ENCODE measurements at places on chromosomes 5 and 9.

DNA sequence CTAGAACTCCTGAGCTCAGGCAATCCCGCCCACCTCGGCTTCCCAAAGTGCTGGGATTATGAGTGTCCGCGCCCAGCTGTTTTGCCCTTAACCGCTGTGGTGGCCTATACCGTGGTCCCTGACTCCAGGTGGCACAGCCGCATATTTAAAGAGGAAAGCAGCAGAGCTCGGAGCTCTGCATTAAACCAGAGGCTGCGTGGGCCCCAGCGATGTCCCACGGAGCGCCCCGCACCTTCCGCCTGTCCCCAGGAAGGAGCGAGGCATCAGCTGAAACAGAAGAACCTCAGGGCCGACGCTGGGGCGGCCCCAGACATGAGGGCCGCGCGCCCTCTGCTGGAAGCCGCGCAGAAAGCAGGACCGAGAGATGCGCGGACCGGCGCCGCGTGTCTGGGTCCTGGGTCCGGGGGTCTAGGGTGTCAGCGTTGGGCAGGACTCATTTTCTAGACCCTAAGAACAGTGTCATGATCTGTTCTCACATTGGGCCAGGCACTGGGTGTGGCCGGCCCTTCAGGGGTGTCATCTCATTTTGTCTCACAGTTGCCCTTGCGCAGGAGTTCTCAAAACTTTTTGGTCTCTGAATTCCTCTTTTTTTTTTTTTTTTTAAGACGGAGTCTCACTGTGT, 37.7 kb downstream of the LAMC3 start:
- peak; percentile 65 for DNase-seq

DNA sequence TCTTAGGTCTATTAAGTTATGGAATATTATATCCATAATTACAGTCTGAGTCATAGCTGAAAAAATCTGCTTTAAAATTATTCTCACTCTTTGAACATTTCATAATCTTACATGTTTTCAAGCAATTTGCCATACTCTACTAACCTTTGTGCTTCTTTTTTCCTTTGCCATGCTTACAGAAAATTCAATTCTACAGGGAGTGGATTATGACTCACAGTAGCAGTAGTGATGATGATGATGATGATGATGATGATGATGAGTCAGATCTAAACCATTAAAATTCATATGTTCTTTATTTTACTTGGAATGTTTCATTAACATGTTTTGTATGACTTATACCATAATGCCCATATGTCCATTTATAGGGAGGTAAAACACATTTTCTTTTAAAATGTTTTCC, 207.1 kb downstream of the VPS13A start:
- peak; percentile 79 for DNase-seq

- no peak for DNase-seq
Measured at GRCh38 chr9:97830884-97831829, 21.9 kb upstream of the FOXE1 start.

DNA sequence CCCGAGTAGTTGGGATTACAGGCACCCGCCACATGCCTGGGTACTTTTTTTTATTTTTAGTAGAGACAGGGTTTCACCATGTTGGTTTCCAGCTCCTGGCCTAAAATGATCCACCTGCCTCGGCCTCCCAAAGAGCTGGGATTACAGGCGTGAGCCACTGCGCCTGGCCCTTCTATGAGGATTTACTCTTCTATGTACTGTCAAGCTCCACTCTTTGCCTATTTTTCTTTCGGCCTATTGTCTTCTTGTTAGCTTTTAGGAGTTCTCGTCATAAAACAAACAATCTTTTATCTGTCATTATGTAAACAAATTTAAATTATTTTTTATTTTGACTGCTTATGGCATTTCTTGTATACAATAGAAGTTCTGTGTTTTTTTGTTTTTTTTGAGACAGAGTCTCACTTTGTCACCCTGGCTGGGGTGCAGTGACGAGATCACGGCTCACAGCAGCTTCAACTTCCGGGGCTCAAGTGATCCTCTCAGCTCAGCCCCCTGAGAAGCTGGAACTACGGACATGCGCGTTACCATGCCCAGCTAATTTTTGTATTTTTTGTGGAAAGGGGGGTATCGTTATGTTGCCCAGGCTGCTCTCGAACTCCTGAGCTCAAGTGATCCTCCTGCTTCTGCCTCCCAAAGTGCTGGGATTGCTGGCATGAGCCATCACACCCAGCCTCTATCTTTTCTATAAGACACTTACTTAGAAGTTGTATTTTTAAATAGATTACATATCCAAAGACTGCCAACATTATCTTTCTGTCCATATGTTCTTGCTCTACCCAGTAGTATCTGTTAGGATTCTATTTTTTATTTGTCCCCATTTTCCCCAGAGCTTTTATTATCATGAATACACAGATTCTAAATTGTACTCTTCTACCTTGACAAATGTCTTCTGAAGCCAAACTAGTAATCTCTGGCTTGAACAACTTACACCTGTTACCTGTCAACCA, 29.2 kb downstream of the CSNK1A1 start:
- DNase-seq = no peak

- DNase-seq = no peak
Measured at GRCh38 chr9:71271602-71272001, 150.2 kb upstream of the TRPM3 start.

- DNase-seq = no peak
Measured at GRCh38 chr9:123336449-123336848, 19.5 kb upstream of the CRB2 start.

- DNase-seq = peak; percentile 7
Measured at GRCh38 chr5:68711293-68712200, 382.3 kb upstream of the SLC30A5 start.

DNA sequence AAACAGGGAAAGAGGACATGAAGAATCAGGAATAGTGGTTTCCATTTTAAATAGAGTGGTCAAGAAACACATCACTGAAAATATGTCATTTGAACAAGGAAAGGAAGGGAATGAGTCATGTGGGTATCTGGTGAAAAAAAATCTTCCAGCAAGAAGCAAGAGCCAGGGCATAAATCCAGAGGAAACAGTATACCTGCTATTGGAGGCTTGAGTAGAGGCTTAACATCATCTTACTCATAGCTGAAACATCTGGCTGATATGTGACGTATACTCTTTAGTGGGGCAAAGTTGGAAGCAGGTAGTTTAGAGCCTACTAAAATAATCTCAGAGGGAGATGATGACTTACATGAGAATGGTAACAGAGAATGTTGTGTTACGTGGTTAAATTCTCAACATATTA, 517.2 kb downstream of the CAAP1 start:
- no peak for DNase-seq

DNA sequence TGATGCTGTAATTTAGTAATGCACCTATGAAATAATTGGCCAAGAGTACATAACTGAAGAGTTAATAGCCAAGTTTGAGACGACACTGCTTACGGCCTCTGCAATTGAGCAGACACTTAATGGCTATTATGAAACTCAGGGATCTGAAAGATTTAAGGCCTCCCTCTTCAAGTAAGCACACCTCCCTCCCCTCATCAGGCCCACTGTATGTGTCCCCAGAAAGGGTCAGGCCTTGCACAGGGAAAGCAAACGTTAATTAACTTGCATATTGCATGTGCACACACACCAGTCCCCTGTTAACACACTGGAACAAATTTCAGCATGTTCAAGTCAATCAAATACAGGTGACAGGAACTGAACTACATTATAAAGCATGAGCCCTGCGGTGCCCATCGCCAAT, 163.6 kb downstream of the SPOCK1 start:
- no peak for DNase-seq

GRCh38 chr5:135193213-135194125, 159.4 kb upstream of the PITX1 start:
- DNase-seq = peak; percentile 60

GRCh38 chr9:88007291-88007650, 32.9 kb upstream of the CDK20 start:
- no peak for DNase-seq

Measured in fibroblast of skin of scalp (primary cell).